Adrenal gland (tissue), 19 donors: ENCODE measurements at places on chromosomes 11 and 22. TPM values are rescaled to one million over a fixed set of nuclear protein-coding genes. Genes with fewer than 3 reads are reported as not detected.

GRCh38 chr11:129259931-129260348, 67.8 kb upstream of the ARHGAP32 start:
- H3K4me1 ChIP-seq, result peaks cover 27% of the 10 kb centered on the region
- no peak overlapping the region for H3K27ac ChIP-seq
- H3K27me3 ChIP-seq, result no peaks in the 10 kb centered on the region
- no peak overlapping the region for H3K4me3 ChIP-seq

DNA sequence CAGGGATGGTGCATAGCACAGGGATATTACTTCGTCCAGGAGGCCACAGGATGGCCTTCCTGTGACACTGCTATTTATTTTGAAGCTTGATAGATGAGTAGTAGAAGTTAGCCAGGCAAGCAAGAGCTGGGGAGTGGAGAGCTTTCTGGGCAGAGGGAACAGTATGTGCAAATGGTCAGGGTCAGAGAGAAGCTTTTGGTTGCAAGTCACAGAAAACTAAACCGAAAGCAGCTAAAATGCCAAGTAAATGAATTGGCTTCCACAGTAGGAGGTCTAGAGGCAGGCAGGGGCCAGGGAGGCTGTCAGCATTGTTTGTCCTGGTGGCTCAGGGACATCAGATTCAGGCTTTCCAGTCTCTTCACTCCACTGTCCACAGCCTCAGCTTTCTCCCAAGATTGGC, 247.5 kb downstream of the GRIK4 start:
- no peak overlapping the region for H3K4me3 ChIP-seq
- H3K27me3 ChIP-seq, result no peaks in the 10 kb centered on the region
- no peaks in the 10 kb centered on the region for H3K36me3 ChIP-seq
- no peaks in the 10 kb centered on the region for H3K4me1 ChIP-seq
- no peak for DNase-seq

- no peak overlapping the region for H3K27ac ChIP-seq
- no peaks in the 10 kb centered on the region for H3K4me1 ChIP-seq
- H3K27me3 ChIP-seq, result no peaks in the 10 kb centered on the region
- no peak overlapping the region for H3K4me3 ChIP-seq
- H3K36me3 ChIP-seq, result no peaks in the 10 kb centered on the region
These were observed 245.8 kb downstream of the CSNK2A3 start for GRCh38 chr11:11107076-11107723.

DNA sequence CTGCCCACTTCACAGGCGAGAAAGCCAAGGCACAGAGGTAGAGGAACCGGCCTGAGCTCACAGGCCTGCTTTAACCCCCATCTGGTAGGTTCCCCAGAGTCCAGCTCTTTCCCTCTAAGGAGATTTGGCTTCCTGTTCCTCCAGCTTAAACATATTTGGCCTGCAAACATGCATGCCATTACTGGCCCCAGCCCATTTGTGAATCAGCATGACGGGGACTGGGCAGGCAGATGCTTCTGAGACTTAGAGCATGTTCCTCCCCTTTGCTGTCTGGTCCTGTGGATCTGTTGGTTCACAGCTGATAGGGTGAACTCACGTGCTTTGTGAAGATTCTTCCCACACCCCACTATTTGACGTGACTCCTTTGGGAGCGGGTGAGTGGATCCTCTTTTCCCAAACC, 12.6 kb downstream of the CHST1 start:
- DNase-seq, result no peak
- H3K4me1 ChIP-seq, result no peaks in the 10 kb centered on the region
- no peak overlapping the region for H3K4me3 ChIP-seq
- no peak overlapping the region for H3K27ac ChIP-seq

DNA sequence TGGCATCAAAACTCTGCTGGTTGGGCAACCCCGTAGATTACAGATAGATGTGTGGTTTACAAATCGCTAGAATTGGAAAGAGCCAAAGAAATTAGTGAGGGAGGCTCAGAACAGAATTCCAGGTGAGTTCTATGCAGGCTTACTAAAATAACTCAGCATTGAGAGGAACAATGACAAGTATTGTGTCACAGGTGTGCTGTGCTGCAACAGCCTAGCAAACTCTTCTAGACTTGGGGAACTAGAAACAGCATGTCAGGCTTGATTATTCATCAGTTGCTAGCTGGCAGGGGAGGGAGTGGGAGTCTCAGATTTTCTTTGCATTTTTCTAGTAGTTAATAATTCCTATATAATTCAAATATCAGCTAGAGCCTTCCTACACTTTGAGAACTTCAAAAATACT, 26.3 kb upstream of the RASD2 start:
- no peaks in the 10 kb centered on the region for H3K36me3 ChIP-seq
- no peak overlapping the region for H3K4me3 ChIP-seq
- no peak overlapping the region for H3K27ac ChIP-seq
- no peaks in the 10 kb centered on the region for H3K27me3 ChIP-seq

DNA sequence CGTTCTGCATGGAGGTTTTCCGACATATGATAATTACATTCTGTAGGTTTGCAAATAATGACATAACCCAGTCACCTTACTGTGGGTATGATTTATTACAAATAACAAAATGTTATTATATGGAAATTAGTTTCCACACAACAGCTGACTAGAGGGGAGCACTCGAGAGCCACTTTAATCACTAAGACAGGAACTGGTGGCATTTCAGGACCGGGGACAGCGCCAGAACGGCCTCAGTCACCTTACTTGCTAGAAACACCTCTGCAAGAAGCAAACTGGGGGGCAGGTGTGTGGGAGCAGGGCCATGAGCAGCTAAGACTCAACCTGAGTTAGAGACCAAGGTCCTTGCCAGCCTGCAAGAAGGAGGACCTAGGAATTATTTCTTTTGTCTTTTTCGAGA, 199.9 kb downstream of the DSCAML1 start:
- H3K4me1 ChIP-seq, result no peaks in the 10 kb centered on the region
- H3K4me3 ChIP-seq, result no peak overlapping the region
- no peaks in the 10 kb centered on the region for H3K27me3 ChIP-seq
- DNase-seq, result no peak
- no peak overlapping the region for H3K27ac ChIP-seq
- H3K36me3 ChIP-seq, result no peaks in the 10 kb centered on the region

- H3K4me3 ChIP-seq, result no peak overlapping the region
- H3K36me3 ChIP-seq, result no peaks in the 10 kb centered on the region
- H3K27me3 ChIP-seq, result no peaks in the 10 kb centered on the region
- no peak for DNase-seq
- no peak overlapping the region for H3K27ac ChIP-seq
These were observed 60.9 kb upstream of the ZC3H12C start for GRCh38 chr11:110032259-110032658.

XBP1 gene
- total RNA-seq, result 186 TPM

ZP1 gene
- 0.83 TPM for total RNA-seq

OR52E8 gene
- total RNA-seq, result not detected

NAALADL1 gene
- 3.7 TPM for total RNA-seq

CEND1 gene
- 1.9 TPM for total RNA-seq

HTR3B gene
- not detected for total RNA-seq
